ENCODE measurements at places on chromosomes 4 and X.

- DNase-seq: no peak
Observed at GRCh38 chr4:147029296-147029695, 83.6 kb upstream of the TTC29 start.

- no peak for DNase-seq
Observed at GRCh38 chr4:124851741-124852140, 139.2 kb upstream of the ANKRD50 start.

DNA sequence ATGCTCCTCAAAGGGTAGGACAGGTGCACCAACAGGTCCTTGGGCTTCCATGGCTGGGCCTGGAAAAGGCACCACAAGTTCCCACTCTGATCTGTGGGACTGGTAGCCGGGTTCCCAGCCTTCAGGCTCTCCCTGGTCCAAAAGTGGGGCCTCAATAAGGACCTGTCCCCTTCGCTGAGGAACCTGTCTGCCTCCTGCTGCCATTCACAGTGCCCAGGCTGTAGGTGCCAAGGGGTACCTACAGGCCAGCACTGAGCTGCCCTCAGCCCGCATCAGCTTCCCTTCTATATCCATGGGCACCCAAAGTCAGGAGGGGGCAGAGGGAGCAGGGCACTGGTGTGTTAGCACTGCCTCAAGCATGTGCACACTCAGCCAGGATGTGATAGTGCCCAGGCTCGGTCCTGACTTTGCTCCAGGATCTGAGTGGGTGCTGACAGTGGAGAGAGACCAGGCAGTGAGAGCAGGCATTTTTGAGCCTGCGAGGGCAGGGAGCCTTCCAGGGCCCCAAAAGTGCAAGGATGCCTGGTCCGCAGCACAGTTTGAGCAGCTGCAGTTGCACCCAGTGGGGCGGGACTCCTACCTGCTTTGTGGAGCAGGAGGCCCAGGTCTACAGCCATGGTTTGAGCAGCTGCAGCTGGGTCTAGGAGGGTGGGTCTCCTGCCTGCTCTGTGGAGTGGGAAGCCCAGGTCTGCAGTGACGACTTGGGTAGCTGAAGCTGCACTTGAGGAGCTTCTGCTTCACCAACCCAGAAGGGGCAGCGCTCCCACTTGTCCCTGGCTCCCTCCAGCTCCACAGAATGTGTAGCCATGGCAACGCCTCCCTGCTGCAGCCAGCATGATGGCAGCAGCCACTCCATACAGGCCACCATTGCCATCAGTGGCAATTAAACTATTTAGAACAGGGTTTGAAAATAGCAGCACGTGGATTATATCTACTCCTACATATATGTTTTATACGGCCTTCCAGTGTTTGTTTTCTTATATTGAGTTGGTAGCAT, 376.4 kb downstream of the KCTD8 start:
- DNase-seq: no peak

GRCh38 chr4:113560579-113560978, 201.0 kb downstream of the CAMK2D start:
- no peak for DNase-seq

GRCh38 chrX:133983974-133984845, 1.2 kb downstream of the GPC3 start:
- no peak for DNase-seq

- DNase-seq: no peak
Observed at GRCh38 chr4:150173982-150174398, 95.7 kb downstream of the DCLK2 start.
